ENCODE measurements at places on chromosomes 6 and 20.

DNA sequence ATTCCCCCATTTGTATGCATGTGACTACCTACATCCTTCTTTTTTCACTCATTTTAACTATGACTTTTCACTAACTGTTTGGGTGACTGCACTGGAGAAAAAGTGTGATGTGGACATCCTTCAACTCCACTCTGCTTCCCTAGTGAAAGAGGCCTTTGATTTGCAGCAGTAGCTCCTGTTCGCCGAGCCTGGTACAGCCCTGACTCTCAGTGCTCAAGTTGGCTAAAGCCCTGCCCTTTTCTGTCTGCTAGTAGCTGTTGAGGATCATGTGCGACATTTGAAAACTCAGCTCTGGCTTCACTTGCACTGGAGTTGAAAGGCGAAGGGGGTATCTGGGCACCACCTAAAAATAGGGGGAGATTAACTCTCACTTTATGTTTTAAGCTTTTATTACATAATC, 42.1 kb downstream of the DAAM2 start:
- no peak for DNase-seq
- H3K27me3 ChIP-seq, result peaks cover 12% of the 10 kb centered on the region
- H3K36me3 ChIP-seq, result no peaks in the 10 kb centered on the region

DNA sequence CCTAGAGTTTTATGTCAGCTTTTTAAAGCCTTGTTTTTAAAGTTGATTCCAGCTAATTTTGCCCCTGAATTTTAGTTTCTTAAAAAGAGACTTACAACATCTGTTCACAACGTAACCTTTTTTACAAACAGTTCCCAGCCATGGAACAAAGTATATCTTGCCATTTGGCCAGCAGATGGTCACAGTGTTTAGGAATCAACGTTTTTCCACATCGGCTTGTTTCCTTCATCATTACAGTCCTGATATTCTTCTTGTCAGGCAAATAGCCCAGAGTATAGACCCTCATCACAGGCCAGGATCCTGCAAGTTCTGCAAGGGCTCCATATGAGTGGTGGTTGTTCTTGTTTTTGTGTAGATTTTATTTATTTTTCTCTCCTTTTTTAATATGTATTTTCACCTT, 341.7 kb upstream of the HTR1E start:
- H3K36me3 ChIP-seq, result no peaks in the 10 kb centered on the region
- no peak overlapping the region for H3K4me3 ChIP-seq

- no peaks in the 10 kb centered on the region for H3K36me3 ChIP-seq
- DNase-seq, result no peak
- no peak overlapping the region for H3K27ac ChIP-seq
- no peak overlapping the region for H3K4me3 ChIP-seq
- H3K4me1 ChIP-seq, result peaks cover 38% of the 10 kb centered on the region
- H3K27me3 ChIP-seq, result no peaks in the 10 kb centered on the region
Observed at GRCh38 chr6:25302677-25303128, 23.5 kb downstream of the CARMIL1 start.

DNA sequence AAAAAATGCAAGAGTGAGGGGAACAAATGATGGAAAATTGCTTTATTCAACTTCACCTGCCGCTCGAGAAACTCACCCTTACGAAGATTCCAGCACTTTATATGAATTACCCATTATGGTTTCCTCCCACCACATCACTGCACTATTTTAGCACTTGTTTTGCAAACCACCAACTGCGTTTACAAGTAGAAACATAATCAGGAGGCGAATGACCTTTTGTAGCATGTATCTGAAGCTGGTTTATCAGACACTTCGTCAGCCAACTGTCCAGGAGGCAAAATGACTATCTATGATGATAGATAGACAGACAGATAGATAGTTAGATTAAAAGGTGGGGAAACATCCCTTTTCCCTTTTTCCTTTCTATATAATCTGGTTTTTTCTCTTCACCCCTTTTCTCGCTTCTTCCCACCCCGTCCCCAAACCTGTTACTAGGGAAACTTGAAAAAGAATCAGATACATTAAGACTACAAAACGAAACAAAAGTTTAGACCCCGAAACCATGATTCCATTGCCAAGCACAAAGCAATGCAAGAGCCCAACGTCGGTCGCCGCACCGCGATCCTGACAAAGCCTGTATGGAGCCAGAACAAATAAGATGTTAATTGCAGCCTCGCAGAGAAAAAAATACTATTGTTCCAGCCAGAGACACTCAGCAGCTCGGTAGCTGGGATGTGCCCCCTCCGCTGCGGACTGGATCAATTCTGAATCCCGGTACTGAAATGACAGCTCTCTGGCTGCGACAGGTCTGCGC, 933 bp upstream of the ADGRB3 start:
- H3K4me1 ChIP-seq, result peaks cover 30% of the 10 kb centered on the region
- DNase-seq, result no peak
- peaks cover 32% of the 10 kb centered on the region for H3K27me3 ChIP-seq
- no peak overlapping the region for H3K27ac ChIP-seq
- no peaks in the 10 kb centered on the region for H3K36me3 ChIP-seq
- H3K4me3 ChIP-seq, result peak overlapping the region; percentile 71

DNA sequence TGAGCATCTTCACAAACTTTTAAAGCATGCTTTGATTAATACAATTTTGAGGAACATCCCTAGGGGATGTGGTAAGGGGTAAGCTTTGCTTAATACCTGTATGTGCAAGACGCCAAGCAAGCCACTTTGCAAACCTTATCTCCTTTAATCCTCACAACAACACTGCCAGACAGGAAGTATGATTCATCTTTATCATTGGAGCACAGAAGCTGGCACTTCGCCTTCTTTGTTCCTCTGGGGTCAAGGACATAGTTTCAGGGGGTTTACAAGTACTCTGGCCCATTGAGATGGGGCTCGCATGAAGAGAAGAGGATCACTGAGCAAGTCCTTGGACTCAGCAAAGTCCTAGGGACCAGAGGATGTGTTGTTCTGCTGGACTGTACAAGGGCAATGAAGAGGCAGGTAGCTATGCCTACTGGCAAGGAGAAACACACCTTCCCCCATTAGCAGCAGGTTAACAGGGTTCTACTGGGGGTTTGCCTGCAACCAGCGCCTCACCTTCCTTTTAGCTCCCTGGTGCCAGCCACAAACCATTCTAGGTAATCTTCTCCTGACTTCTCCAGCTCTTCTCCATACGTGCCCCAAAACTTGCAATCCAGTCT, 8.8 kb downstream of the TMEM244 start:
- no peaks in the 10 kb centered on the region for H3K36me3 ChIP-seq
- H3K4me3 ChIP-seq, result no peak overlapping the region
- H3K27ac ChIP-seq, result no peak overlapping the region
- no peak for DNase-seq
- peaks cover 3% of the 10 kb centered on the region for H3K4me1 ChIP-seq
- no peaks in the 10 kb centered on the region for H3K27me3 ChIP-seq

- no peak overlapping the region for H3K27ac ChIP-seq
- H3K4me3 ChIP-seq, result no peak overlapping the region
- H3K27me3 ChIP-seq, result no peaks in the 10 kb centered on the region
Observed at GRCh38 chr6:97790926-97791590, 508.0 kb upstream of the MMS22L start.

DNA sequence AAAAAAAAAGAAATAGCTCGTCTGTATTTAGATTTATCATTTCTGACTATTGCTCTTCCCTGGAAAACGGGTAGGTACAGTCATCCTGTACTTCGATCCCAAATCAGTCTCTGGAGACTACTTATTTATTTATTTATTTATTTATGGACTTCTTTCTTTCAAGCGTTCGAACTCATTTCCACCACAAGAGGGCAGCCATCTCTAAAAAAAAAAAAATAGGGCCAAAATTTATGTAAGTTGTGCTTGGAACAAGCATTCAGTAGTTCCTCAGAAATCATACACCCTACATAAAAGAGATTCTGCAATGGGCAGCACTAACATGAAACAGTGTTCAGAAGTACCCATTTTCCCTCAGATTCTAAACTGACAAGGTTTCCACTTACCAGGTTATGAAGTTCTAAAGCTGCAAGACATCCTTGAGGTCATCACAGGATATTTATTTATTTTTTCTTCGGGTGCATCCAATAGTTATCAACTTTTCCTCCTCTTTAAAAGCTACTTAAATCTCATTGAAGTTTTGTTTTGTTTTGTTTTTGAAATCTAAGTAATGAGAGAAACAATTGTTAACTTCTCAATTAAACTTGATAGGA, 1.9 kb upstream of the BMP2 start:
- peaks cover 33% of the 10 kb centered on the region for H3K27me3 ChIP-seq
- no peak for DNase-seq

- H3K27ac ChIP-seq, result no peak overlapping the region
- H3K4me1 ChIP-seq, result no peaks in the 10 kb centered on the region
- no peaks in the 10 kb centered on the region for H3K27me3 ChIP-seq
- no peak overlapping the region for H3K4me3 ChIP-seq
- no peaks in the 10 kb centered on the region for H3K36me3 ChIP-seq
Observed at GRCh38 chr6:121755485-121755884, 320.0 kb downstream of the GJA1 start.

- no peak for DNase-seq
- H3K27ac ChIP-seq, result no peak overlapping the region
- no peaks in the 10 kb centered on the region for H3K4me1 ChIP-seq
- no peak overlapping the region for H3K4me3 ChIP-seq
- H3K27me3 ChIP-seq, result no peaks in the 10 kb centered on the region
Observed at GRCh38 chr20:60857708-60858107, 394.4 kb upstream of the CDH4 start.

DNA sequence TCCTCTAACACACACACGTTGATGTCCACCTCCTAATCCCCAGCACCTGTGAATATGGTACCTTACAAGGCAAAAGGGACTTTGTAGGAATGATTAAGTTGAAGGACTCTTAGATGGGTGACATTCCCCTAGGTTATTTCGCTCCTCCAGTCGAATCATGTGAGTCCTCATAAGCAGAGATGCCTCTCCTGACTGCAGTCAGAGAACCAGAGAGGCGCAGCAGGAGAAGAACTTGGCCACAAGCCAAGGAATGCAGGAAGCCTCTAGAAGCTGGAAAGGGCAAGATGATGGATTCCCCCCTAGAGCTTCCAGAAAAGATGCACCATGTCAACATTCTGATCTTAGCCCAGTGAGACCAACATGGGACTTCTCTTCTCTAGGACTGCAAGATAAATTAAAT, 133.1 kb upstream of the PTPRT start:
- H3K27me3 ChIP-seq, result peaks cover 15% of the 10 kb centered on the region
- H3K4me3 ChIP-seq, result no peak overlapping the region
- no peak overlapping the region for H3K27ac ChIP-seq
- no peaks in the 10 kb centered on the region for H3K4me1 ChIP-seq
- H3K36me3 ChIP-seq, result no peaks in the 10 kb centered on the region

DNA sequence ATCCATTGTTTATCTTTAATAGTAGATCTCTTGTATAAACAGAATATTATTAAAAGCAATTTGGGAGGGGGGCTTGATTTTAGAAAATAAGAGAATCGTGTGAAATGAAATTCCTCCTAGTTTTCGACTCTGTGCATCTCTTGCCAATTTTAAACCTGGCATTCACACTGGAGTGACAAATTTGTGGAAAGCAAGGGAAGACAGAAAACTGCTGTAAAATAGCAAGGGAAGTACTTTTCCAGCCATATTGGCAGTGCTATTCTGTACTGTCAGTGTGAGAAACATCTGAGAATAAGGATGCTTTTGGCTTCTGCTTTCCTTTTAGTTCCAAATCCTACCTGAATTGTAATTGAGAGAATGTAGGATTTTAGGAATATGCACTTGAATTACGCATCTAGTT, 40.2 kb downstream of the TOP1 start:
- H3K27ac ChIP-seq, result no peak overlapping the region
- no peak overlapping the region for H3K4me3 ChIP-seq
- H3K36me3 ChIP-seq, result peaks cover 47% of the 10 kb centered on the region
- peaks cover 26% of the 10 kb centered on the region for H3K4me1 ChIP-seq
- DNase-seq, result no peak

- H3K27me3 ChIP-seq, result peaks cover 55% of the 10 kb centered on the region
- peaks cover 2% of the 10 kb centered on the region for H3K4me1 ChIP-seq
- DNase-seq, result no peak
- no peak overlapping the region for H3K27ac ChIP-seq
Observed at GRCh38 chr6:165846123-165846966, 183.3 kb upstream of the PDE10A start.
